SHP77 (cell line): ENCODE measurements at places on chromosomes 2 and 18.
A peak's percentile ranks its signal among the peaks of the same experiment; 100 is the strongest.

DNA sequence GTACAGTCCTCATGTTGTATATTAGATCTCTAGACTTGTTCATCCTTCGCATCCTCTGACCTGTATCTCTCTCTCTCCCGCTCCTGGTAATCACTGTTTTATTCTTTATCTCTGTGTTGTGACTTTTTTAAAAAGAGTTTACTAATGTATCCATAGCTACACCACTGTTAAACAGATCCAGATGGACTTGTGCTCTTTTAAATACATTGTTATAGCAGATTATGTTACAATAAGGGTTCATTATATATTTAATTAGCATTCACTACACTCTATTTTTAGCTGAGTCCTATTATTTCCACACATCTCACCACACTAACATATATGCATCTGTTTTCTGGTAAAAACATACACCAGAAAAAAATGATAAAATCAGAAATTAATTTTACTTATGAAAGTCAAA is 90.5 kb downstream of the RBM43 start:
- DNase-seq = no peak

GRCh38 chr2:165601928-165602521 is 132.5 kb downstream of the CSRNP3 start:
- DNase-seq = no peak

- no peak for DNase-seq
These were observed 203.9 kb upstream of the ALPP start for GRCh38 chr2:232174662-232175061.

GRCh38 chr2:60735496-60736250 is 20.4 kb upstream of the PAPOLG start:
- DNase-seq = no peak

DNA sequence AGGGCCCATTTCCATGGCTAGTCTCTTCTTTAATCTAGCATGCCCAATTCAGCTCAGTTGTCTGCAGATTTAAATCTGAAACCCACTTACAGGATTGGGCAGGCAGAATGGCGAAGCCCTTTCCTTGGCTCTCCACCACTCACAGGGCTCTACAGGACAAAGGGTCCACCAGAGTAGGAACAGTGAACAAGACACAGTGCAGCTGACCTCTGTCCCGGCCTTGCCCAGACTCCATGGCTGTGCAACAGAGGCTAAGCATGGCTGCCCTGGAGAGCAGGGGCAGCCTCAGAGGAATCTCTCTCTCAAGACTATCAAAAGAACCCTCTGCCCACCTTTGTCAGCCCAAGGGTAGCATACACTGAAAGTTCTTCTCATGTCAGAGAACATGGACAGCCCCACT is 9.7 kb upstream of the ATP6V1B1 start:
- DNase-seq = no peak

GRCh38 chr2:2777213-2777612 is 446.1 kb upstream of the MYT1L start:
- DNase-seq = no peak

DNA sequence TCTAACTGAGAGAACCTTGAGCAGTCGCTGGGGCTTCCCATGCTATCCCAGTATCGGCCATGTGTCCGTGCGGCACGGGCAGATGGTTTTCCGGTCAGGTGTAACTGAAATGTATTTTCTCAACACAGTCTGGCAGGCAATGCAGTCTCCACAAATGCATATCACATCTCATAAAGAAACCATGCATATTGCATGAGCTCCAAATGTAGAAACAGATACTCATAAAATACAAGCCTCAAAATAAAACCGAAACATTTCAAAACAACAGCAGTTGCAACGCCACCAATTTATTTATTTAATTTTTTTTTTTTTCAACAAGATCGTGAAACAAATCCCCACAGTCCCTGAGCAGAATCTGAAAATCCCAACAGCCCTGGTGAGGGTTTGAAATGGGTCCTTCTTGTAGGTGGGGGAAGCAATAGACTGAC is 299.4 kb downstream of the LPIN1 start:
- no peak for DNase-seq

DNA sequence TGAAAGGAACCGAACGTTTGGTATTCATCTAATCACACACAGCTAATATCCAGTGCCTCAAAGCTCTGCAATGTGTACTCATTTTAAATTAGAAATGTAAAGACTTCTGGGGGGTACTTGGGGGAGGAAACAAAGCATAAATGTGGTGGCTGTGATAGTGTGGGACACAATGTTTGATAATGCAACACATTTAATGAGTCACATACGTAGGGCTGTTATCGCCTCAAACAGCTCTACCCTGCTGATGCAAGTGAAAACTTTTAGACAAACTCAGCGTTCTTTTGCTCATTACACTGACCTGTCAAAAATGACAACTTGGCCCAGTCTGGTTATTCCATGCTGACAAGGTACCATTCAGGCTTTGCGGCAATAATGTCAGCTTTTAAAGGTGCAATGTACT is 1227.1 kb upstream of the CELF4 start:
- DNase-seq = no peak

GRCh38 chr2:223970343-223971128 is 13.3 kb downstream of the MRPL44 start:
- DNase-seq = peak; percentile 11

GRCh38 chr2:226794196-226794661 is 5.4 kb downstream of the IRS1 start:
- DNase-seq = no peak
